ENCODE measurements at places on chromosomes 5 and 9. TPM values are rescaled to one million over a fixed set of nuclear protein-coding genes. Genes with fewer than 3 reads are reported as not detected.

DNA sequence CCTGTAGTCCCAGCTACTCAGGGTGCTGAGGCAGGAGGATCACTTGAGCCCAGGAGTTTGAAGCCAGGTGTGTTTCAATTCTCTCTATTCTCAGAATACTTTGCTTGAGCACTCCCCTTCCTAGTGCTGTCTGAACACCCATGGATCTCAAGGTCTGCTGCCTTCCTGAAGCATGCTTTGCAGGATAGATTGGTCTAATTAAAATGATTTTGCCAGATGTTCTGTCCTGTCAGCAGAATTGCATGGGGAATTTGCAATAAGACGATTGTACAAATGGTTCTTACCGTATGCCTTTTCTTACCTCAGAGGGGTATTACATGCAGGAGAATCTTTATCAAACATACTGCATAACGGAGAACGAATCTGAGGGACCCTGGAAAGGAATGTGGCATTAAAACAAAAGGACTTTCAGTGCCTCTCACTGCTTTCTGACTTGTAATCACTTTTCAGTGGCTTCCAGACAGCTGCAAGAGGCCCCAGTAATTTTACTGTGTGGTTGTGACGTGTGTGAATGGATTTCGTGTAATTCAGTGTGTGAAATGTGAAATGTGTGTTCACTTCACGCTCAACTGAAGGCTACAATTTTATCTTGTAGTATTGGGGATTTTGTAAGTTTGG is 587.2 kb upstream of the SEMA6A start:
- no peaks in the 10 kb centered on the region for H3K4me1 ChIP-seq
- no peak overlapping the region for H3K4me3 ChIP-seq
- DNase-seq, result no peak
- H3K36me3 ChIP-seq, result no peaks in the 10 kb centered on the region

- H3K27ac ChIP-seq, result no peak overlapping the region
- no peaks in the 10 kb centered on the region for H3K36me3 ChIP-seq
- no peaks in the 10 kb centered on the region for H3K4me1 ChIP-seq
- no peak overlapping the region for H3K4me3 ChIP-seq
Observed at GRCh38 chr9:126049896-126050604, 276.6 kb upstream of the MVB12B start.

DNA sequence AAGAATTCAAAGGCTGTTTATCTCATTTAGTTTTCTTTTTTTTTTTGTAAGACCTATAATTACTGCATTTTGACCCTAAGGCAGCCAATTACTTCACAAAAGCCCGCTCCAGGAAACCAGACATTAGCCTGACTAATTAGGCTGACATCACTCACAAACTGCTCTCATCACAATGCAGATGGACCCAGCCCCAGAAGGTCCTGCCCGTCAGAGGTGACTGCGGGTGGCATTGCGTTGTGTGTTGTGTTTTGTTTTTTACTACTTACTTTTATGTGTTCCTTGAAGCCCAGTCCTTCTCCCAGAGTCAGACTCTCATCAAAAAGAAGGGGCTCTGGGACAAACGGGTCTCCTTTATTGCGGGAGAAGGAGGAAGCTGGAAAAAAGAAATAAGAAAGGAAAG is 172.2 kb downstream of the HSD17B3 start:
- no peaks in the 10 kb centered on the region for H3K36me3 ChIP-seq
- H3K4me1 ChIP-seq, result no peaks in the 10 kb centered on the region
- DNase-seq, result no peak
- H3K27ac ChIP-seq, result no peak overlapping the region
- H3K27me3 ChIP-seq, result peaks cover 61% of the 10 kb centered on the region

The THBS4 gene
- 0.83 TPM for total RNA-seq

- peaks cover 3% of the 10 kb centered on the region for H3K4me1 ChIP-seq
- no peak overlapping the region for H3K27ac ChIP-seq
- no peak overlapping the region for H3K4me3 ChIP-seq
- H3K27me3 ChIP-seq, result no peaks in the 10 kb centered on the region
- peak; percentile 82 for DNase-seq
Observed at GRCh38 chr5:131147258-131147657, 17.8 kb downstream of the HINT1 start.

- no peaks in the 10 kb centered on the region for H3K36me3 ChIP-seq
- no peak overlapping the region for H3K27ac ChIP-seq
- peak; percentile 40 for DNase-seq
- H3K4me1 ChIP-seq, result peaks cover 7% of the 10 kb centered on the region
- no peaks in the 10 kb centered on the region for H3K27me3 ChIP-seq
Observed at GRCh38 chr9:88587885-88588649, 53.1 kb downstream of the NXNL2 start.

Data from IMR-90 (cell line).